ENCODE measurements at places on chromosomes 3 and 15. TPM values are rescaled to one million over a fixed set of nuclear protein-coding genes. Genes with fewer than 3 reads are reported as not detected.

- DNase-seq: no peak
Measured at GRCh38 chr3:146969356-146969755, 364.2 kb upstream of the PLSCR5 start.

GRCh38 chr15:58571491-58571890, 139.7 kb downstream of the LIPC start:
- no peak for DNase-seq

- DNase-seq: no peak
Measured at GRCh38 chr3:30520699-30521098, 85.7 kb upstream of the TGFBR2 start.

DNA sequence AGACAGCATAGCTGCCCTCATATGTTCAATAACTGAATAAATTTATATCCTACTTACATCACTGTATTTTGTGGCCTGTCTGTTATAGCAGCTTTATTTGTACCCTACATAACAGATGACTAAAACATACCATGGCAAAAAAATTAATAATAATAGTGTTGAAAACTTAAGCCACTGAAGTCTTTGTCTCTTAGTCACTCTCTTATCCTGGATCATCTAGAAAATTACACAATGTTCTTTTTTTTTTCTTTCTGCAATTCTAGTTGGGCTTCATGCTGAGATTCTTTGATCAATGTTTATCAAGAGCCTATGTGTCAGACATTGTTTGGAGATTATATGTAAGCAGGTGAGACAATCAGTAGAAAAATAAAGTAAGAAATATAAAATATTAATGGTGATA, 519.3 kb upstream of the ARPP21 start:
- DNase-seq: no peak

DNA sequence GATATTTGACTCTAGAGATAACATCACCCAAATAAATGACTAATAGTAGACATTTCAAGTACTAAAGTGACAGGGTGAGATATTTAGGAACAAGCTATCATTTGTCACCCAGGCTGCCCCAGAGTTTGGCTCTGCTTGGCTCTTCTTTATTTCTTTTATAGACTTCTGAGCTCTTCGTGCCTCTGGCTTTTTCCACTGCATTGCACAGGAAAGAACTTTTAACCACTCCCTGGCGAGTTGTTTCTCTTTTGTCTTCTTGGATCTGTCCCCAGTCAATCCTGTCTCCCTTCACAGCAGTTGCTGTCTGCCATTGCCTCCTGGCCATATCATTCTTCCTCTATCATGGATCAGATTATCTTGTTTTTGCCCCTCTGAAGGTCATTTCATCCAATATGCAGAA, 339.2 kb upstream of the DCBLD2 start:
- DNase-seq: no peak

- no peak for DNase-seq
Measured at GRCh38 chr3:175207361-175207760, 348.2 kb downstream of the NAALADL2 start.

DNA sequence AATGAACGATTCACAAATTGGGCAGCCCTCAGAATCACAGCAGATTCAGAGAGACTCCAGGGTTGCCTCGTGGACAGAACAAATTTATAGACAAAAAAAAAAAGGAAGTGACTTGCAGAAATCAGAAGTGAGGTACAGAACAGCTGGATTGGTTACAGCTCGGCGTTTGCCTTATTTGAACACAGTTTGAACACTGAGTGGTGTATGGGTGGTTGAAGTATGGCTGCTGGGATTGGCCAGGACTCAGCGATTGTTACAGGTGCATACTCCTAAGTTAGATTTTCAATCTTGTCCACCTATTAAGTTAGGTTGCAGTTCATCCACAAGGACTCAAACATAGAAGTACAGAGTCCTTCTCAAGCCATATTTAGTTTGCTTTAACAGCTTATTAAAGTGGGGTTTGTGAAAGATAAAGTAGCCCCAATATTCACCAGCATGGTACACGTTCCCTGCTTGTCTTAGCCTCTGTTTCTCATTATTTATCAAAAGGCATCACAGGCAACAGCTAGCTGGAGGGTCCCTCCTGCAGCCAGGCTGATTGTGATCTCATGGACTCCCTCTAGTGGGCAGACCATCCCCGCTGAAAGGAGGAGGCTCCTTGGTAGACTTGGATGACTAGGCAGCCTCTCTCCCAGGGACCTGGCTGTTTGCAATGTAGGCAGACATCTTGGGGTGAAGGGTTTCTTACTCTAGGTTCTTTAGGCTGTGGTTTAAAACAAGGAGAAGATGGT, 17.6 kb upstream of the ALDH1L1 start:
- DNase-seq: peak; percentile 56

GRCh38 chr3:4720316-4721075, 227.3 kb downstream of the ITPR1 start:
- DNase-seq: peak; percentile 72

- DNase-seq: no peak
Measured at GRCh38 chr3:107928084-107928445, 162.8 kb downstream of the CD47 start.

GRCh38 chr3:64536166-64536565, 151.6 kb downstream of the ADAMTS9 start:
- no peak for DNase-seq

DNA sequence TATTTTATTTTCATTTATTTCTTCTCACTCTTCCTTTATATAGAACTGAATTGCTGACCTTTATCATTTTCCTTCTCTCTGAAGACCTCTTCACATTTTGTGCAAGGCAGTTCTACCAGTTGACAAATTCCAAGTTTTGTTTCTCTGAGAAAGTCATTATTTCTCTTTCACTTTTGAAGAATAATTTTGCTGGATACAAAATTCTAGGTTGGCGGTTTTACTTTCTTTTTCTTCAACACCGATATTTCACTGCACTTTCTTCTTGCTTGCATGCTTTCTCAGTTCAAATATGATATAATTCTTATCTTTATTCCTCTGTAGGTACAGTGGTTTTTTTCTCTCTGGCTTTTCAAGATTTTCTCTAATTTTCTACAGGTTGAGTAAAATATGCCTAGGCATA, 15.9 kb downstream of the RFX7 start:
- no peak for DNase-seq

GRCh38 chr15:77901921-77902750, 175.4 kb downstream of the TBC1D2B start:
- no peak for DNase-seq

GRCh38 chr3:143808030-143808429, 40.2 kb downstream of the SLC9A9 start:
- no peak for DNase-seq

DNA sequence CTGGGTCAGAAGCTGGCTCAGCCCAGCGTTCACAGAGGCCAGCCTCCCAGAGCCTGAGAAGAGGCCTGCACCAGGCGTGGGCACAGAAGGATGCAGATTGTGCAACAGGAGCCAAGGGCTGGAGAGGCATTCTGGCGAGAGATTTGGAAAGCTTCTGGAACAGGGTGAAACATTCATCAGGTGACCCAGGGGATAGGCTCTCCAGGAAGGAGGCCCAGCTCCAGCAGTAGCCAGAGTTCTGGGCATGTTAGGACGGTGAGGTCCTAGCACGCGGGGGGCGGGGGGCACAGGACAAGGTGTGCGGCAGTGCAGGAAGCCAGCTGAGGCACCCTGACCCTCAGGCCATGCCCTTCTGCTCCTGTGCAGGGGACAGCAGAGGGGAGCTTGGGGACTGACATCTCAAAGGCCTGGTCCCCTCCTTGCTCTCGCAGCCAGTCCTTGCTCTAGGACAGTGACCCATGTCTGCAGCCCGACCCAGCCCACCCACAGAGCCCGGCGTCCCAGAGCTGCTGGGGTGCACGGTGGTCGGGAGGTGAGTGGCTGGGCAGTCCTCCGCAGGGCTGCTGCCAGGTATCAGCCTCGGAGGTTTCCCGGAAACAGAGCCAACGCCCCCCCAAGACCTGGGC, 111.7 kb upstream of the KLF13 start:
- DNase-seq: no peak

DNA sequence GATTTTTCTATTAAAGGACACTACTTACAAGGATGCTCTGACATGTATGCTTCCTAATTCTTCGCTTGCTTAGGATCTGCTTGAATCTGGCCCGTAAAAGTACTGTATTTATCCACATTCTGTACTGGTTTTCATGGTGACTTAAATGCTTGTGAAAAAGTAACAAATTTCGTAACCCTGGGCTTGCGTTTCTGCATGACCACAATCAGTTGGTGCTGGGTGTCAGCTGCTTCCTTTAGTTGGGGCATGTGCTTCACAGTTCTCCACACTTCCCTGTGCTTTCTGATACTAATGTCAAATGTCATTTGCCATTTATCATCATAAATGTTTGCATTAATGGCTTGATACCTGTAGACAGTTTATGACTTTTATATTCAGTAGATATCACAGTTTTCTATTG, 218.4 kb upstream of the MLF1 start:
- DNase-seq: no peak

- no peak for DNase-seq
Measured at GRCh38 chr3:155110996-155111901, 31.1 kb downstream of the MME start.

DNA sequence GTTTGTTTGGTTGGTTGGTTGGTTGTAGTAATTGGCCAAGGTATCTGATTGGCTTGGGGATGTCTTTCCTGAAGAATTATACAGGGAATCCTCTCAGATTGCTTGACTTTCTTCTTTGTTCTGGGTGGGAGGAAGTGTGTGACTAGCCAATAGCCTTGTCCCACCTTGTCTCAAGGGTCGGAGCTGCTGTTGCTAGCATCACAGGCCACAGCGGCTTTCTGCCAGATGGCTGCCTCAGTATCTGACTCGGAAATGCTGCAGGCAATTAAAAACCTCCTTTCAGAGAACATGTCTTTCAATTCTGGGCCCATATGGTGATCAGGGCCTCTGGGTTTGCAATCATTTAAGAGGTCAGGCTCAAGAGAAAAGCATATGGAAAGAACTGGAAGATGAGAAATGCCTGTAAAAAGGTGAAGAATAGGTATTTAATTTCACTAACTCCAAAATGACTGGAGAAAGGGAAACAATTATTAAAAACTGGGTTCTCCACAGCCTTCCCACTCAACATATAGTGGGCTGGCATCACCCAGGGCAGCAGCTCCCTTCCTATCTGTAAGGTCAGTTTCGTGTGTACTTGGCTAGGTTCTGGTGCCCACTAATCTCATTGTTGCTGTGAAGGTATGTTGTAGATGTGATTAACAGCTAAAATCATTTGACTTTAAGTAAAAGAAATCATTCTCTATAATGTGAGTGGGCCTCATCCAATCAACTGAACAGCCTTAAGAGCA, 32.4 kb downstream of the TGFBR2 start:
- no peak for DNase-seq

DNA sequence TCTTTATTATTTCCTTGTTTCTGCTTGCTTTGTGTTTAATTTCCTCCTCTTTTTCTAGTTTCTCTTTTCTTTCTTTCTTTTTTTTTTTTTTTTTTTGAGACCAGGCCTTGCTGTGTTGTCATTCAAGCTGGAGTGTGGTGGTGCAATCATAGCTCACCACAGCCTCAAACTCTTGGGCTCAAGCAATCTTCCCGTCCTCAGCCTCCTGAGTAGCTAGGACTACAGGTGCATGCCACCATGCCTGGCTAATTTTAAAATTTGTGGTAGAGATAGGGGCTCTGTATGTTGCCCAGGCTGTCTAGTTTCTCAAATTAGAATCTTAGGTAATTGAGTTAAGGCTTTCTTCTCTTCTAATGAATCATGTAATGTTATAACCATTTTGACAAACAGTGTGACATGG, 22.4 kb downstream of the SLMAP start:
- DNase-seq: no peak

GRCh38 chr3:71163198-71163918, 420.2 kb downstream of the FOXP1 start:
- peak; percentile 52 for DNase-seq

DNA sequence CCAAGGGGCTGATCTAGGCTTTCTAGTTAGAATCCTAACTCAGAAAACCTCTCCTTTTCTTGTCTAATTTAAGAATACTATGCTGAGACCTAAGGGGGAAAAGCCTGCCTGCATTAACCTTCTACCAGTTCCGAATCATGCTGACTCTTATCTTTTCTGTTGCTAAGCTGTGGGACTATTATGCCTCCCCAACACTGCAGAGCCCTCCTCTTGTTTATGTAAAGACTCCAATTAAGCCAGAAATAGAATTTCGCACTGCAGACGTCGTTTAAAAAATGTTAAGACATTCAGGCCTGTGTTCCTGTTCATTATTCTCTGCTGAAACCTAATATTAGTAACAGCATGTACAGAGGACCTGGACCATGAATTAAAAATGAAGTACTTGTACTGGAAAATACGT, 310.6 kb upstream of the ATP11B start:
- DNase-seq: no peak

GRCh38 chr3:56926243-56926946, 124.6 kb upstream of the ARHGEF3 start:
- DNase-seq: no peak

- no peak for DNase-seq
Measured at GRCh38 chr3:157692468-157692867, 189.3 kb upstream of the VEPH1 start.

GRCh38 chr3:117748131-117748530, 1038.6 kb downstream of the TUSC7 start:
- DNase-seq: no peak

- DNase-seq: no peak
Measured at GRCh38 chr15:87916208-87916607, 340.3 kb downstream of the NTRK3 start.

GRCh38 chr3:101828691-101829436, 20.4 kb upstream of the NFKBIZ start:
- DNase-seq: no peak

DNA sequence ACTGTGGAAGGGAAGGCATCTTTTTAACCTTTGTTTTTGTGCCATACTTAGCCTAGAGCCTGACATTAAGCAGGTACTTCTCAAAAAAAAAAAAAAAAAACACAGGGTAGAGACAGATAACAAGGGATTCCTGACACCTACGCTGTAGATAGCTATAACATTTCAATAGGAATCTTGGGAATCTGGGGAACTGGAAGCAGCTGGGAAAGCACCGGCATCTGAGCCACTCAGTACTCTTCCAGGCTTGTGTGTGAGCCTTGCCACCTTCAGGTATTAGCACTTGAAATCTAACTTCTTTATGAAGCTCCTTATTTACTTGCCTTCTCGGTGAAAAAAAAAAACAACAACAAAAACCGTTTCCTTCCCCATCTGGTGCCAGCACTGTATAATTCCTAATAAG, 46.8 kb downstream of the PIK3CA start:
- no peak for DNase-seq

GRCh38 chr3:66270288-66270687, 49.5 kb downstream of the SLC25A26 start:
- no peak for DNase-seq

- DNase-seq: no peak
Measured at GRCh38 chr3:99902091-99902490, 84.4 kb downstream of the CMSS1 start.

Gene EIF4E3
- 11.5 TPM for polyA plus RNA-seq

Gene TF
- polyA plus RNA-seq: 7.0 TPM

Gene TIPIN
- 16.0 TPM for polyA plus RNA-seq

Gene CFAP161
- polyA plus RNA-seq: 0.56 TPM

Gene MYO1E
- polyA plus RNA-seq: 132 TPM

Gene FOXL2
- not detected for polyA plus RNA-seq

Gene SMARCC1
- polyA plus RNA-seq: 123 TPM

Gene NR2E3
- polyA plus RNA-seq: 1.1 TPM

Gene CASR
- polyA plus RNA-seq: 23.5 TPM

Gene SOX2
- polyA plus RNA-seq: 0.63 TPM
